ENCODE measurements at places on chromosomes 6 and 20. TPM values are rescaled to one million over a fixed set of nuclear protein-coding genes. Genes with fewer than 3 reads are reported as not detected.

FAXC gene
- total RNA-seq, result 4.9 TPM

RAMACL gene
- total RNA-seq, result 3.4 TPM

CNR1 gene
- total RNA-seq, result 0.51 TPM

SNRPB2 gene
- total RNA-seq, result 41.7 TPM

HLA-A gene
- 134 TPM for total RNA-seq

PRICKLE4 gene
- total RNA-seq, result 4.4 TPM

OLIG3 gene
- total RNA-seq, result not detected

SLC17A3 gene
- not detected for total RNA-seq

BMP2 gene
- total RNA-seq, result 11.8 TPM

VTA1 gene
- 64.7 TPM for total RNA-seq

KCNQ2 gene
- 2.6 TPM for total RNA-seq

LY6G5C gene
- not detected for total RNA-seq

SLC26A8 gene
- total RNA-seq, result not detected

EBF4 gene
- total RNA-seq, result 3.4 TPM

SCUBE3 gene
- 1.3 TPM for total RNA-seq

TRAPPC3L gene
- total RNA-seq, result 0.31 TPM

PCK1 gene
- 0.72 TPM for total RNA-seq

CTCFL gene
- not detected for total RNA-seq

ZNF318 gene
- 13.0 TPM for total RNA-seq

APOBEC2 gene
- total RNA-seq, result 552 TPM

E2F1 gene
- 5.5 TPM for total RNA-seq
